ENCODE measurements at places on chromosomes 2 and 18.

GRCh38 chr2:104975851-104976250 lies 62.0 kb upstream of the MRPS9 start:
- no peak for DNase-seq

DNA sequence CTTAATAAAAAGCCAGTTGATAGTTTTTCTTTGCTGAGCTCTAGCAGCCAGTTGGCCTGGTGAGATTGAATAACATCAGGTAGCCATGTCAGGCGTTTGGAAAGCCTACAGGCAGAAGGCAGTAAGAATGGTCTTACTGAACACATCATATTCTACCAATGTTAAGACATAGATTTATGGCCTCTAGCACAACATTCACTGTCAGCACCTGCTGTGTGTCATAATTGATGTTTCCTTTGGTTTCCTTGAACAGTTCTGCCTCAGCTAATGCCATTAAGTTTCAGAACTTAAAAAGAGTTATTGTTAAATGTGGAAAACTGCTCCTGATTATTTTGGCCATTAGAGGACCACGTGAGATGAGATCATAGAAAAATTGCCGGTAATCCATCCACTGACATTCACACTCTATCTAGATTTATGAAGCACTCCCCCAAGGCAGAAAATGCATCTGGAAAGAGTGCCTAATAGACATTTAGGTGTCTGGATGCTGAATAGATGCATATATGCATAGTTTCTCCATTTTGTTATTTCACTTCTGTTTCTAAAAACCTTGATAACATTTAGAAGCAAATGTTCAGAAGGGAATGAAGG lies 434.7 kb downstream of the PTPRM start:
- no peak for DNase-seq

DNA sequence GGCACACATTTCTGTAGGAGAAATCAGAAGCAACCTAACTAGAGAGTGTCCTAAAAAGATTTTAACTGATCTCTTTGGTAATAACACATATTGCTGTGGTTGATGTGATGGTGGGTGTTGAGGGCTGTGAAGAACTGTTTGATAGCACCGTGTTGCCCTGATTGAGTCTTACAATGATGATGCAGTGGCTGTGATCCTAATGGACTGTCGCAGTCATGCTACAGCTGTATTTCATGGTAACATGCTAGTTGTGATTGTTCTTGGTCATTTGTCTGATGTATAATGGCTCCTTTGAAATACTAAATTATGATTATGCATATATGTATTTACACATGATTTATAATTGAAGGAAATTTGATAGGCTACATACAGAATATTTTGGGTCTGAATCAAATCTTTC lies 82.5 kb upstream of the MMADHC start:
- no peak for DNase-seq

DNA sequence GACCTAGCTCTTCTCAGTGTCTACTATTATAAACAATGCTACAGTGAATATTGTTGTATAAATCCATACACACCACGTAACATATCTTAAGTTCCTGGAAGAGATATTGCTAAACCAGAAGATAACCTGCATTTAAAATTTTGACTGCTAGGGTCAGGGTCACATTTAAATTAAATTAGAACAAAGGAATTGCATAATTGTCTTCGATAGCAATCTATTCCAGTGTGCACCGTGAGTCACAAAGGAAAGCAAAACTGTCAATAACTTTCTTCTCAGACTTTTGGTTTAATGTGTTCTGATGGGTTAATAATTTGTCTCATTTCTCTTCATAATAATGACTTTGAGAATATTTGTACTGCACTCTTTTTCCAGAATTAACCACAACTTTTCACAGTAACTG lies 4.2 kb downstream of the GEN1 start:
- DNase-seq = no peak

GRCh38 chr18:23072079-23072478 lies 63.2 kb upstream of the CABLES1 start:
- no peak for DNase-seq

DNA sequence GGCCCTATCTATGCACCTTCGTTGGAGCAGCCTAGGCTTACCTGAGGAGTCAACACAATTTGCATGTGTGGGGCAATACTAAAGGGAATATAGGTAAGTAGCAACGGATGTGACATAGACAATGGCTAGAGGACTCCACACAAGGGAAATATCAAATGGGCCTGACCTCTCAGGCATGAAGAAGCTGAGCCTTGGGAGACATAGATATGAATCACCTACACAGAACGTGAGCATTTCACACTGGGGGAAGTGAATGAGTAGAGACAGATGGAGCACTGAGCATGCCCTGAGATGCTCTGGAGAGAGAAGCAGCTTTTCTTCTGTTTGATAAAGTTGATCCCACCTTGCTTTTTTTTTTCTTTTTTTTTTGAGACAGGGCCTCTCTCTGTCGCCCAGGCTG lies 97.9 kb downstream of the ATL2 start:
- DNase-seq = peak; percentile 69

Data from kidney epithelial cell (primary cell).